Bone marrow (tissue), 2 donors: ENCODE measurements at places on chromosomes 1 and 21.
A peak's percentile ranks its signal among the peaks of the same experiment; 100 is the strongest.

GRCh38 chr1:1422465-1423244 is 1.6 kb upstream of the ANKRD65 start:
- DNase-seq: no peak

GRCh38 chr1:42477775-42478174 is 14.7 kb downstream of the CCDC30 start:
- no peak for DNase-seq

- no peak for DNase-seq
These were observed 130.5 kb downstream of the BACH1 start for GRCh38 chr21:29429218-29429617.

DNA sequence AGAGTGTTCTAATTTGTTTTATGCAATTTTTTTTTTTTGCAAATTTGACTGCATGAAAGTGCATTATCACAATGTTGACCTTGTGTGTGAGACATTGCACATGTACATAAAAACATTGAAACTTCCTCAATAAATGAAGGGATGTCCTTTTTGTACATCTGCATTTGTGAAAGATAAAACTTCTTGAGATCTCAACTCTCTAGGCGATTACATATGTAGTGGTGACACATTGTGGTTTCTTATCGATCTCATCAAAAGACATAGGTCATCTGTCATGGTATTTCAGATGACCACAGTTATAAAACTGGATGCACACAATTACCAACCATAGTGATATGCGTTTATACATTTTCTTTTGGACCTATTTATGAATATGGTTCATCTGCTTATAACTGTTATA is 35.6 kb upstream of the C21orf91 start:
- no peak for DNase-seq

GRCh38 chr1:66206563-66207144 is 327.3 kb upstream of the SGIP1 start:
- DNase-seq: no peak

GRCh38 chr1:226063977-226064815 is 1.7 kb downstream of the H3-3A start:
- DNase-seq: no peak

DNA sequence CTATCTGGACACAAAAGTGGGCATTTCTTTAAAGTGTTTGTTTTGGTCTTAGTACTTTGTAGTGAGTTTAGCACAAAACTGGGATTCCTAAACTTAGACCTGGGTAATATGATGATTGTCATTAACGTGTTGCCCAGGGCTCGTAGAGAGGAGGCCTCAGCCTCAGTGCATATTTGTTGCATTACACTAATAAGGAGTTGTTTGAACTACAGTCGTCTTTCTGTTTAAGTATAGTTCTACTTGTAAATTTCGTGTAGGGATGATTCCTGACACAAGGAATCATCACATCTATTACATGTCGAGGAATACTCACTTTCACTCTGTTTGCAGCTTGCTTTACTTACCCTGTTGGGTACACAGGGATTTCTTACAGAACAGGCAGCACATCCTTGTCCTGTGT is 85.0 kb downstream of the PRDM2 start:
- DNase-seq: no peak

GRCh38 chr1:27592232-27592930 is 11.6 kb downstream of the AHDC1 start:
- DNase-seq: no peak

GRCh38 chr1:45803299-45803780 is at the start of gene MAST2:
MAST2 (plus strand) TSS chr1:45803612; CDS start chr1:45803896, 284 bp downstream.
- peak; percentile 63 for DNase-seq

DNA sequence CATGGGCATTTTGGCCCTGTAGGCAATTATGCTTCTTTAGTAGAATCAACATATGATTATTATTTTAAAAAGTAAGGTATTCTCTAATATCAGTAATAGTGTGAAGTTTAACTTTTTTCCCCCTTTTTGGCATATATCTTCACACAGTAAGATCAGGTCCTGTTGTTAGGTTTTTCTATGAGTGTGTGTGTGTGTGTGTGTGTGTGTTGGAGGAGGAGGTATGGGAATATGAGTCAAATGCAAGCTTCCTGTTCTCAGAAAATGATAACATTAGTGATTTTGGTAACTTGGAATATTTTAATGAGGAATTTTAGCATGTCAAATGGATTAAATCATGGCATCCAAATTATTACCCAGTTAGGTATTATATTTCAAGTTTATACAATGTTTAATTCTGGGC is 65.8 kb upstream of the BCL10 start:
- no peak for DNase-seq

DNA sequence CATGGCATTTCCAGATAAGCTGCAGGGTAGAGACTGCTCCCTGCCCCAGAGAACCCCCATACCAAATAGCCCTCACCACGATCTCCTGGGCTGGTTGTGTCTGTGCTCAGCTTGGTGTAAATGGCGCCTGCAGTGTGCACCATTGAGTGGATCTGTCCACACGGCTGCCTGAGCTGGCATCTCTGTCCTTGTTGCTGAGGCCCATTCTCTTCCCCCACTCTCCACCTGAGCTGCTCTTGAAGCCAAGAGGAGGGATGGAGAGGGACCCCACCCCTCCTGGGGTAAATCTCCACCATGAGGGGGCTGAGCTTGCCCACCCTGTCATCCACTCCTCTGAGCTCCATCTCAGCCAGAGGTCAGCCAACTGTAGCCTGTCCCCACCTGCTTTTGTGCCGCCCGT is 18.0 kb upstream of the ZNF678 start:
- no peak for DNase-seq

- DNase-seq: no peak
These were observed 16.5 kb upstream of the SUMO3 start for GRCh38 chr21:44834231-44834950.

- no peak for DNase-seq
These were observed 314.0 kb downstream of the PTPRU start for GRCh38 chr1:29550119-29550841.

DNA sequence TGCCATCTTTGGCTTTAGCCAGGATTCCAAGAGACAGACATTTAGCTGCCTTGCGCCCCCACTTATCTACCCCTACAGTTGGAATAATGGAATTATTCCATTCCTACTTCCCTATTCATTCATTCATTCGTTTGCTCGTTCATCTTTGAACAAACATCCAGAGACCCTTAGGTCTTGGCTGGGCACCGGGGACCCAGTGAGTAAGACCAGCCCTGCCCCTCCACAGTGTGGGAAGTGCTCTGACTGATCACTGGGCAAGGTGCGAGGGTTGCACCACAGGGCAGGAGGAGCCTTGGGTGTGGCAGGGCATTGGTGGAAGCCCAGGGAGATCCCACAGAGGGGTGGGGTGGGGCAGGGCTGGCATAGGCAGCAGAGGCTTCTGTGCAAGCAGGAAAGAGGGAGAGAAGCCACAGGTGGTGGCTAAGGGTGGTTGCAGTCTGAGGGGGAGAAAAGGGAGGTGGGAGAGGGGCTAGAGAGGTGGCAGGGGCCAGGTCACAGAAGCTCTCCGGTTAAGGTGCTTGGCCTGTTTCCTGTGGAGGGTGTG is 35.0 kb upstream of the TMEM61 start:
- DNase-seq: no peak

DNA sequence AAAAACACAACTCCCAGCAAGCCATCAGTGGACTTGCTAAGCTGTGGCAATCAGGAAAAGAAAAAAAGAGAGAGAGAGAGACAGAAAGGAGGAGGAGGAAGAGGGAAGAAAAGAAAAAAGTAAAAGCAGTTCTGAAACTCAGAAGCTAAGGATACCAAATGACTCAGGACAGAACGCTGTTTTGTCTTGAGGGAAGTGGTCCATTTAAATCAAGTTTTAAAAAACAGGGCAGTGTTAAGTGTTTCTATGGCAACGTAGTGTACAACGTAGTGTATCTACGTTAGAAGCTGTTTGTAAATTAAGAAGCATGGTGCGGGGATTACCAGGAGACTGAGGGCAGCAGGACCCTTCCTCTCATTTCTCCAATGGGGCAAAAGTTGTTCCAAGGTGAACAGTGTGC is 5.8 kb downstream of the ADORA3 start:
- no peak for DNase-seq

DNA sequence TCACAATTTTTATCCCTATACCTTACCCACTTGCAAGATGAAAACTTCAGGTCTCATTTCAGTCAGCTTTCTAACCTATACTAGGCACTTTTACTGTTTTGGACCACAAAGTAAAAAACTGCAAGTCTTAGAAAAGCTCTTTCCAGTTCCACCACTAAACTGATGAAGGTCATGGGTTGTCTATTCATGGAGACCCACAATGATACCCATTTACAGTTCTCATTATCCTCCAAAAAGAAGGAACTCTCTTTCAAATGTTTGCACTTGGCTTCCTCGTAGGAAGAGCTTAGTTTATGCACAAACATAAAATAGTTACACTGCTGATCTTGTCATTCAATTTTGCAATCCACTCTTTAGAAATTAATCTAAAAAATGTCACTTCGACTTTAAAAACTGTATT is 9.3 kb downstream of the ZNF281 start:
- DNase-seq: no peak

DNA sequence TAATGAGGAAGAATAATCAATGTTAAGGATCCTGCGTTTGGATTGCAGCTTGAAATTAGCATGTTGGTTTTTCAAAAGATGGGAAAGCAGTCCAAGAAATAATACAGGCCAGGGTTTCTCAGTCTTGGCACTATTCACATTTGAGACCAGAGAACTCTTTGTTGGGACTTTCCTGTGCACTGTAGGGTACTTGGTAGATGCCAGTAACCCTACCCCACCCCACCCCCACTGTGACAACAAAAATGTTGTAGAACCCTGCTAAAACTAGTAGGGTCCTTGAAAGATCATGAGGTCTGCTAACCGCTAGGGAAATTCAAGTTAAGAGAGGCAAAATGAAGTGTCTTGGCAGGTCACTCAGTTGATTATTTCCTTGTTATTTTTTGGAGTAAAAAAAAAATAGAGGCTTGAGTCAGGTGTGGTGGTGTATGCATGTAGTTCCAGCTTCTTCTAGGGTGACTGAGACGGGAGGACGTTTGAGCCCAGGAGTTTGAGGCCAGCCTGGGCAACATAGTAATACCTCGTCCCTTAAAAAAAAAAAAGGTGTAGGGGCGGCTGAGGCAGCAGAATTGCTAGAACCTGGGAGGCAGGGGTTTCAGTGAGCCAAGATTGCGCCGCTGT is 53.3 kb downstream of the SPEN start:
- no peak for DNase-seq

DNA sequence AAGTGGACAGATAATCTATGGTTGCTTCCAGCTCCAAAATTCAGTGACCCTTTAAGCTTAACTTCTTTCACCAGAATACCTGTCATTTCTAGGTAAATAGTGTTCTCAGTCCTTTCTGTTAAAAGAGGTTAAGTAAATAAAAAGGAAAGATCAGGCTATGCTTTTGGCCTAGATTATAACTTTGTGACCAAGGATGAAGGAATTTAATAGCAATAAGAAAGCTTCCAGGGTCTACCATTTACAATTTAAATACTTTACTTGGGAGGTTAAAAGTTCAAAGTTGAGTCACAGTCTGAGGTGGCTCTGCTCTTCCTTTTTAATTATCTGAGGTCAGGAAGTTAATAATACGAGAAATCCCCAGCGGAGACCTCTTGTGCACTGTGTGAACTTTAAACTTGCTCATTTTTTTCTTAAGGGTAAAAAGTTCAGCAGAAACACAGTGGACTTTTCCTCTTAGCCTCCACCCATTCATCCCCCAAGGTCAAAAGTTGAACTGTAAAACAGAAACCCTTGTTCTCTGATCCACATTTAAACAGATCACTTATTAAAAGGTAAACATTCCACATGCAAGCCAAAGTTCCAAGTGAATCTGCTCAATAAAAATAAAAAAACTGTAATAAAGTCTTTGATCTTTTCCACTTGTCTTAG is 187.1 kb downstream of the NRIP1 start:
- DNase-seq: no peak

- DNase-seq: no peak
These were observed 41.0 kb downstream of the KCND3 start for GRCh38 chr1:111948209-111949171.

DNA sequence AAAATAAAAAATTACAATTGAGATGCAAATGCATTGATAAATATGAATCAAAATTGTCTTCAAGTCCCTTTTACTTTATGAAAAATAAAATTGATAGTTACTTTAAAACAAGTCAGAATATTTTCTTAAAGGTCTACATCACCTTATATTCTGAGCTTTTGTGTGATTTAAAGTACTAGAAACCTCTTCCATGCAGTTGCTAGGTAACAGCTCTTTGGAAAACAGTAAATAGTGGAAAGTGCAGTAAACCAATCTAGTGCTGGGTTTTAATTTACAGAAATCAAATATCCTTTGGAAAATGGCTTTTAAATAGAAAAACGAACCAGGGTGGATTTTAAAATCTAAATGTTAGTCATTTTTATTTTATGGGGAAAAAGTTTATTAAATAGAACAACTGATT is 227.9 kb downstream of the KCNT2 start:
- no peak for DNase-seq

- no peak for DNase-seq
These were observed 11.7 kb downstream of the NKAIN1 start for GRCh38 chr1:31227891-31228568.

DNA sequence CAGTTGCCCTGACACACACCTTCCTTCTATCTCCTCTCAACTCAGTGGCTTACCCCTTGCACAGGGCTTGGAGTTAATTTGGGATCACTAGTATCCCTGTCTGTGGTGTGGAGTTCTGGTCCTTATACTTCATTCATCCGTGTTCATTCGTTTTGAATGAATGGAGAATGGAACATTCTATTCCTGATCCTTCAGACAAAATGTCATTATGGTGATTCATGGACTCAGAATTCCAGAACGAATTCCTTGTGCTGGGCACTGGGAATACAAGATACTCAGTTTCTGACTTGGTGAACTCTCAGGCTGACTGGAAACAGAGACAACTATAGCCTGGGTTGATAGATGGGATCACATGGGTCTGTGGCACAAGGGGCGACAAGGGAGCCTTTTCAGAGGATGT is 49.9 kb upstream of the TRABD2B start:
- DNase-seq: no peak

DNA sequence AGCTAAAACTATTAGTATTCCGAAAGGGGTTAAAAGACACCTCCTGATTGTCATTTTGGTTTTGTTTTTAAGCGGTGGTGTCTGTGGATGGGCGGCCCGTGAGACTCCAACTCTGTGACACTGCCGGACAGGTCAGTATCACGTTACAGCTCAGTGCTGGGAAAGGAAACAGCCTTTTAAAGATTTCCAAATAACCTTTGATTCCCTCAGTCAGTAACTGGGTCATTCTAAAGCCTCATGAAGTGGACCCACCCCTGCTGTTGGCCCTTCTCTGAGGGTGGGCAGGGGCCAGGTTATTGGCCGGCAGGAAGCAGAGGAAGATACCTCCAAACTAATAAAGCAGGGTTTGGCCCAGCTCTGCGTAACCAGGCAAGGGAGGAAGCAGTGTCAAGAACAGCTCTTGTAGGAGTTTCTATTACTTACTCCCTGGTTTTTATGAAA is 2.3 kb downstream of the RHOU start:
- no peak for DNase-seq

- DNase-seq: no peak
These were observed 40.7 kb downstream of the ARHGEF10L start for GRCh38 chr1:17579951-17580939.

DNA sequence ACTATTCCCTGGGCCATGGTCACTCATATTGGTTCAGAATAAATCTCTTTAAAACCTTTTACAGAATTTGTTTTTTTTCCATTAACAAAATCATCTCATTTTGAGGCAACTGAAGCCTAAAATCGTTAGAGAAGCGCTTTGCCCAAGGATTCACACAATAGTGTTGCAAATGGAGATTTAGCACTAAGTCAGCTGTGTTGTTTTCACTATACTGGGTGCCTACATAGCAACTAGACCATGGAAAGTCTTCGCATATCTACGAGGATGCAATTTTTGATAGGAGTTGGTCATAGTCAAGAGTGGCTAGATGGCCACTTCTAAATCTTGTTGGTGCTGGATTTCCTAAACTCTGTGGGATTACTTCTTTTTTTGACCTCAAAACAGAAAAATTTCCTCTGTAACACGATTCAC is 530 bp upstream of the TIPRL start:
- no peak for DNase-seq
